ENCODE measurements at places on chromosomes 5 and 9.

DNA sequence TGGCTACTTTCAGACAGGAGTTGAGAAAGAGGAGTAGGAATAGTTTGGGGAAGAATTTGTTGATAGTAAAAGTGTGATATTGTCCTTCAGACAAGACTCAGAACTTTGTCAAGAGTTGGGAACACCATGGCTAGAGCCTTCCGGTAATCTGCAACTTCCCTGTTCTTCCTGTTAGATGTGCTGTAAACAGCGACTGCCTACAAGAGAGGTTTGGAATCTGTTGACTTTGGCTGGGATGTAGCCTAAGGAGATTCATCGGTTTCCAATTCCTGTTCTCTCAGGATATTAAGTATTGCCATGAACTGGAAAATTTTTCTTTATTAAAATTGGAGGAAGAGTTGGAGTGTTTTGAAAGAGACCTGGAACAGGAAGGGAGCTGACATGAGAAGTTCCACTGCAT is 43.9 kb downstream of the ARHGAP26 start:
- no peak for DNase-seq

DNA sequence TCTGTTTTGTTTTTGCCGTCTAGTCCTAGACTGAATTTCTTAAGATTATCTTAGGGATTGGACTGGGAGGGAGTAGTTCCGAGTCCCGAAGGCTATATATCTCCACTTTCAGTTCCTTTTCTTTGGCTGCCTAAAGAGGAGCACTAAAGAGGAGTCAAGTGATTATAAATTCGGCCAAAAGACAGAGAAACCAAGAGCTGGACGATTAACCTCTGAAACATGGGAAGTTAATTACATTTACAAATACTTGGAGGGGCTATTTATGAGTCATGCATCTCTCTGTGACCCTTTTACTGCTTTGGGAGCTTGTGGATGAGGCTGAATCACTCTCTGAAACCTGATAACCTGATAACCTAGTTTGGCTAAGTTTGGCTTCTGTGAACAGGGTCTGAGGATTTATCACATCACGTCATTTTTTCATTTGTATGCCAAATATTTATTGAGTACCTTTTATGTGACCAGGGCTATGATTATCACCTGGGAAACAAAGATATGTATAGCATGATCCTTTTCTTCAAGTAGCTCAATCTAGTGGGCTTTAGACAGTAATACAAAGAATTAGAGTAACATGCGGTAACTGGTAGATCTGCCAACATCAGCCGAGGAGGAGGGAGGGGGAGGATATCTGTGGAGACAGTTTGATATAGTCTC is 180.9 kb downstream of the CD180 start:
- no peak for DNase-seq

DNA sequence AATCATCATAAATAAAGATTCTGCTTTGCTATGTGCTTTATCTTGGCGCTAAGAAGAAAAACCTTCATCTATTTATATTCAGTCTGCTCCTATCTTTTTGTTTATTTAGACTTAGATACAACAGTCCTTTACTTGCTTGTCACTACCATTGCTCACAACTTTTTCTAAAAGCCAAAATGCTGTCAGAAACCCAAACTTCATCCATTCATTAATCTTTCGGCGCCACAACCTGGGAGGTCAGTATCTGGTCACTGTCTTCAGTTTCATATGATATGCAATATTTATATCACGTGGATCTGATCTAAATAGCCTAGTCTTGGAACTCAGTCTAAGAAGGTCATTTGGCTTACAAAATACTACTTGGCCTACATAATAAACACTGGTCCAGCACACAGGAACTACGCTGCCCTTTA is 159.3 kb upstream of the TARS1 start:
- DNase-seq, result no peak

DNA sequence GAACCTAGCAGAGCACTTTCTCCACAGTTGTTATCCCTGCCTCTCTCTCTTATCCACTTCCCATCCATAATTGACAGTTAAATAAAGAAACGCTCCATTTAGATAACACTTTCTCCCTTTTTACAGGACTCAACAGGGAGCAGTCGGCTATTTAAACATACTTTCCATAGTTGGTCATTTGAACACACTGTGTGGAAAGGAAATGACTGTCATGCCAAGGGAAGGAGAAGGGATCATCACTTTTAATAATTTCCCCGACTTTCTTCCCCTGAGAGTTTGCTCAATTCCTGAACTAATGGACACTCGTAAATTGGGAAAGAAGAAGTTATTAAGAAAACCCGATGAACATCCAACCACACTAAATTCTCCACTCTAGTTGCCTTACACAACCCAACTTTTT is 400.8 kb upstream of the PTGER4 start:
- DNase-seq, result no peak

DNA sequence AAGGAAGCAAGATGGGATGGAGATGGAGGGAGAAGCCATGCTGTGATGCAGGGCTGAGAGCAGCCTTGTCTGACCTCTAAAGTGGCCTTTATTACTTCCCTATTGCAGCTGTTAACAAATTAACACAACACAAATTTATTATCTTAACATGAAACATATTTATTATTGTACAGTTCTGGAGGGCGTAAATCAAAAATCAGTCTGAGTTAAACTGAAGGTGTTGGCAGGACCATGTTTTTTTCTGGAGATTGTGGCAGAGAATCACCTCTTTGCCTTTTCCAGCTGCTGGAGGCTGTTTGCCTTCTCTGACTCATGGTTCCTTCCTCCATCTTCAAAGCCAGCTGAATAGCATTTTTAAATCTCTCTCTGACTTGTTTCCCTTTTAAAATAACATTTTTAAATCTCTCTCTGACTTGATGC is 7.2 kb upstream of the MCC start:
- DNase-seq, result no peak

Data from NCI-H526 (cell line).